ENCODE measurements at places on chromosomes 5 and 9.

DNA sequence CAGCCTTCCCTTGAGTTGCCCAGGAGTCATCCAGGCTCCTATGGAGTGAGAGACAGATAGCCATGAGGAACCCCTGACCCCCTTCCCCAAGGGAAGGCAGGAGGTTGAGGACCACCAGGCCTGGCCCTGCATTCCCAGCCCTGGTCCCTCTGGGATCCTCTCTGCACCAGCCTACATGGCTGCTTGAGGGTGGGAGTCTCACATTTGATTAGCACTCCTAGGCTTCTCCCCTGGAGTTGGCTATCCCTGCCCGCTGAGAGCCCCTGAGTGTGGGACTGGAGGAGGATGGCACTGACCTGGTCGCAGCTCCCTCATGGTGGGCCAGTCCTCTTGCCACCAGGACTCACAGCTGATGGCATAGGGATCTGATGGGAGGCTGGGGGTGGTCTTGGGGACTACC is 46.7 kb downstream of the SAR1B start:
- no peak for DNase-seq

DNA sequence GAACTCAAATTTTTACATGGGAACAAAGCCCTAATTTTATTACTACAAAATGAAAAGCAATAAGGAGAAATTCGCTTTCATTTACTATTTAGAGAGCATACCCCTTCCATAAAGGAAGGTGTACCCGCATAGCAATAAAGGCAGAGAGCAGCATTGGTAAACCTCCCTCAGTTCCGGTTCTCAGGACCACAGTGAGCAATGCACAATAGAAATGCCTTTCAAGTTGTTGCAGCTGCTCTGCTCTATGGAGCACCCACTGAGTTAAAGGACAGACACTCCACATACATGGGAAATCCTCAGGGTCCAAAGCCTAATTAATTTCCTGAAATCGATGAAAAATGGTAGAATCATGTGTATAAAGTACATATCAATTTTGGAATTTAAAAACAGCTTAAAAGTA is 89.9 kb upstream of the MPDZ start:
- no peak for DNase-seq

DNA sequence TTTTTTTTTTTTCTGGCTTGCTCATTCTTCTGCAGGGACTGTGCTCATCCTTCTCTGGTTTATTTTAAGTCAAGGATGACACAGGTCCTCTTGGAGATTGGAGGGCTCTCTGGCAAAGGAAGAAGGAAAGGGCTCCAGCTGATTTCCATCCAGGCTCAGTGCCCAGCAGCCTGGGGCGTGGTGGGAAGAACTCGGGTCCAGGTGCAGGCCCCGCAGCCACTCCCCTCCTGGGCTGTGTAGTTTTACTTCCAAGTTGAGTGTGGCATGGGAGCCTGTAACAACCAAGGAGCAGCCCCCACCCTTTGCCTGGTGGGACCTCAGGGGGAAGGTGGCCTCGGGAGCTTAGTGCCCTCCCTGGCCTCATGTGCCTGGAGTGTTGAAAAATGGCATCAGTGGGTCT is 58.9 kb downstream of the ANKRD33B start:
- DNase-seq, result no peak

GRCh38 chr5:147669169-147669869 is 113.2 kb downstream of the JAKMIP2 start:
- no peak for DNase-seq

- DNase-seq, result no peak
Measured at GRCh38 chr5:67303356-67303755, 106.8 kb upstream of the CD180 start.

DNA sequence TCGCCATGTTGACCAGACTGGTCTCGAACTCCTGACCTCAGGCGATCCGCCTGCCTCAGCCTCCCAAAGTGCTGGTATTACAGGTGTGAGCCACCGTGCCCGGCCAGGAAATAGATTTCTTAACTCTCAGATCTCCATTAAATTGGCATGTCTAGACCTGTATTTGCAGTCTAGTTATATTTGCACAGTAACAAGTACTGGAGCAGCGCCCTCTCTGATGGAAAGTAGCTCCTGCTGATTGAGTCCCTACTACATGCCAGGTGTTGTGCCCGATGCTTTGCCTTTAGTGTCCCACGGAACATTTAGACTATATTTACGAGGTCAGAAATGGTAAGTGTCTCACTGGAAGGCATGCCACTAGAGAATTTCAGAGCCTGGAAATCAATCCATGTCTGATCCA is 15.8 kb upstream of the TMED9 start:
- DNase-seq, result no peak

GRCh38 chr5:12017007-12017406 is 112.8 kb upstream of the CTNND2 start:
- DNase-seq, result no peak

DNA sequence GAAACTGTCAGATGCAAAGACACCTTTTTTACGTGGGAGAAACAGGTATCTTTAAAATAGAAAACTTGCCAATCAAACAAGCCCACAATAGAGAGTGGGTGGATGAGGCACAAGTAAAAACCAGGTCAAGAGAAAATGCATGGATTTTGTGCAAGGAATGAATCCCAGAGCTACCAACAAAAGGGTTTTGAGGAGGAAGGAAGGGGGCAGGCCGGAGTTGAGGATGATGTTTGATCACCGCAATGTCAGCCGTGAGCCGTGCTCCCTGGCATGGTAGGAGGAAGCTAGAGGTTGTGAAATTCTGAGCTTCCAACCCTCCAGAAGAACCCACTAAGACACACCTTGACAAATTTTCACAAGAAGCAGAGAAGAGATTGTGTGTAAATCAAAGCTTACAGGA is 53.2 kb downstream of the HRH2 start:
- DNase-seq, result no peak

DNA sequence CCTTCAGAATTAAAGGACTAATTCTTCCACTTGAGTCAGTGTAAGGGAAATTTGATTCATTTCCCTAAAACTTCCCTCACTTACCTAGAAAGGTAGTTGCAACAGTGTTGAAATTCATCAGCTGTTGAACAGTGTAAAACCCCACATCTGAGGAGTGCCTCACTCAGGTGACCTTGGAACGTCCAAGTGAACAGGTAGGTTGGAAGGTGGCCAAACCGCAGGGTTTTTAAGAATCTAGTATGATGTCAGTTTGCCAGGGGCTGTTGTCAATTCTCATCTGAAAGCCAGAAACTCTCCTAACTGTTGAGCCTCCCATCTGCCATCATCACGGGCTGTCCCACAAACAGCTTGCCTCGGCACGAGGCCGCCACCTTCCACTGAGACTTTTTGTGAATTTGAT is 105.7 kb downstream of the TMEM174 start:
- no peak for DNase-seq

DNA sequence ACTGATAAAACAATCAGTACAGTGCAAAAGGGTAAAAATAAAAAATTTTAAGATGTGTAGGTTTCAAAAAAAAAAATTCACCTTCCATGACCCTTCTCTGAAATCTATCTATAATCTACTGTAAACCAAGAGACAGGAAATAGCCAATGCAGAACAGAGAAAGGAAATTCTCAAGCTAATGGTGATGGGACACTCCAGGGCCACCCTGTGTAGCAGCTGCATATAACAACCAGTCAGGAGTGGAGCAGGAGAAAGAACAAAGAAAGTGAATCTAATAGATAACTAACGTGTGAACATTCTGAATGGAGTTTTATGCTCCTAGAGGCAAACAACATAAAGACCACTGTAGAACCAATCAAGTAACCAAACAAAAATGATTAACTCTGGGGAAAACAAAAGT is 16.6 kb downstream of the SPTLC1 start:
- no peak for DNase-seq

All from T-helper 2 cell treated with Interferon-gamma antibody and Interleukin-4, amounts not matched to agents 5 μg/mL and 100 μg/mL, for 36 hours (primary cell).